ENCODE measurements at places on chromosomes 3 and 15.

GRCh38 chr15:48354694-48355303 is 23.6 kb downstream of the DUT start:
- DNase-seq: no peak

- no peak for DNase-seq
Measured at GRCh38 chr3:47444103-47444502, 31.6 kb downstream of the SCAP start.

DNA sequence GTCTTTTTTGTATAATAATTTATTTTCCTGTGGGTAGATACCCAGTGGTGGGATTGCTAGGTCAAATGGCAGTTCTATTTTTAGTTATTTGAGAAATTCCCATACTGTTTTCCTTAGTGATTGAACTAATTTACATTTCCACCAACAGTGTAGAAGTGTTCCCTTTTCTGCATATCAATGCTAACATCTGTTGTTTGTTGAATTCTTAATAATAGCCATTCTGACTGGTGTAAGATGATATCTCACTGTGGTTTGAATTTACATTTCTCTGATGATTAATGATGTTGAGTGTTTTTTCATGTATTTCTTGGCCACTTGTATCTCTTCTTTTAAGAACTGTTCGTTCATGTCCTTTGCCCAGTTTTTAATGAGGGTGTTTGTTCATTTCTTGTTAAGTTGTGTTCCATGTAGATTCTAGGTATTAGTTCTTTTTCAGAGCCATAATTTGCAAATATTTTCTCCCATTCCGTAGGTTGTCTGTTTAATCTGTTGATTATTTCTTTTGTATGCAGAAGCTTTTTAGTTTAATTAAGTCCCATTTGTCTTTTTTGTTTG is 713.3 kb upstream of the EPHA6 start:
- no peak for DNase-seq

GRCh38 chr3:48408823-48409281 is 21.0 kb downstream of the PLXNB1 start:
- no peak for DNase-seq

Measured in naive thymus-derived CD8-positive, alpha-beta T cell (primary cell).